Erythroblast (primary cell): ENCODE measurements at places on chromosomes 4 and X.

- no peak for DNase-seq
Measured at GRCh38 chr4:6201580-6202091, 1.3 kb upstream of the JAKMIP1 start.

DNA sequence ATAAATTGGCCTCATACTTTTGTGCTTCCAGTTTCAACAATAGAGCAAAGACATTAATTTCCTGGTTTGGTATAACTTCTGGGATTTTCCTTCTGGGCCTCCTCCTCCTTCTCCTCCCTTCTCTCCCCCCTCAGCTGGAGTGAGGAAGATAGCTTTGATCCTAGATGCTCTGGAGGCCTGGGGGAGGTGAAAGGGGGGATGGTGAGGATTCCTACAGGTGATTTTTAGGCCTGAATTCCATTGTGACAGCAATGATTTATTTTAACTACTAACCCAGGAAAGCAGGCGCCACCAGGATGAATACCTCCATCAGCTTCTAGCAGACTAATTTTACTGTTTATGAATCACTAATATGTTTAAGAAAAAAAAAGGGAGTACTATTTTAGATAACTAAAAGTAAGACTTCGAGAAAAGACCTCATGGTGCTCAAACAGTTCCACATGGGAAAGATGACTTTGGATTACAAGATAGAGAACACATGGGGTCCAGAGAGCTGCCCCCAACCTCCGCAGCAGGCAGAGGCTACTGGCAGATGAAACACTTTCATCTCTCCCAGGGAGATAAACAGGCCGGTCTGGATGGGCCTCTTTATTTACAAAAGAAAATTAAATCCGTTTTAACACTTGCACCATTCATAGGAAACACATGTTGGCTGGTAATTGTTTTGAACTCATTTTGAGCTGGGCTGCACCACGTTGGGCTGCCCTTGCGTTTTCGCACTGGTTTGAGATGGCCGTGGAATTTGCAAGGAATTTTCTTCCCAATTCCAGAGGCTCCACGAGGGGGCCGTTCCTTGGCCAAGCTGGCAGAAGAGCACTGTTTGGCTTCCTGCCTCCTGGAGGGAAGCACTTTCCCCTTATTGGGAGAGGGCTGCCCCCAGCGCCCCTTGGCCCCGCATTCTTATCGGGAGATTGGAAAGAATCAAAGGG, 125.1 kb upstream of the STX18 start:
- no peak for DNase-seq

GRCh38 chr4:81594490-81595159, 122.9 kb upstream of the RASGEF1B start:
- no peak for DNase-seq

DNA sequence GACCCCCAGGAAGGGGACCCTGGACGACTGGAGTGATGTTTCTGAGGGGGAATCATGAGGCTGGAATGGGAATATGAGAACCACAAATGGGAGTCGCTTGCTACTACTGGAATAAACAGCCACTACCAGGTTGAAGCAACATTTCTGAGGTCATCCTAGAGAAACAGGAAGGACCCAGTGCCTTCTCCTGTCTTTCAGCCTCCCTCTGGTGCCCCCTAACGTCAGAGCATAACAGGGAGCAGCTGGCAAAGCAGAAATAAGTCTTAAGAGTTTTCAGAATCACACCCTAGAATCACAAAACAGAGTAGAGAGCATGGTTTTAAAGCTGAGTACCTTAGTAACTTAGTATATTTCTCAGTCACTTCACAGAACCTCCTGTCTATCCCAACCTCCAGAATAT, 347.8 kb upstream of the PITX2 start:
- DNase-seq: peak; percentile 1

DNA sequence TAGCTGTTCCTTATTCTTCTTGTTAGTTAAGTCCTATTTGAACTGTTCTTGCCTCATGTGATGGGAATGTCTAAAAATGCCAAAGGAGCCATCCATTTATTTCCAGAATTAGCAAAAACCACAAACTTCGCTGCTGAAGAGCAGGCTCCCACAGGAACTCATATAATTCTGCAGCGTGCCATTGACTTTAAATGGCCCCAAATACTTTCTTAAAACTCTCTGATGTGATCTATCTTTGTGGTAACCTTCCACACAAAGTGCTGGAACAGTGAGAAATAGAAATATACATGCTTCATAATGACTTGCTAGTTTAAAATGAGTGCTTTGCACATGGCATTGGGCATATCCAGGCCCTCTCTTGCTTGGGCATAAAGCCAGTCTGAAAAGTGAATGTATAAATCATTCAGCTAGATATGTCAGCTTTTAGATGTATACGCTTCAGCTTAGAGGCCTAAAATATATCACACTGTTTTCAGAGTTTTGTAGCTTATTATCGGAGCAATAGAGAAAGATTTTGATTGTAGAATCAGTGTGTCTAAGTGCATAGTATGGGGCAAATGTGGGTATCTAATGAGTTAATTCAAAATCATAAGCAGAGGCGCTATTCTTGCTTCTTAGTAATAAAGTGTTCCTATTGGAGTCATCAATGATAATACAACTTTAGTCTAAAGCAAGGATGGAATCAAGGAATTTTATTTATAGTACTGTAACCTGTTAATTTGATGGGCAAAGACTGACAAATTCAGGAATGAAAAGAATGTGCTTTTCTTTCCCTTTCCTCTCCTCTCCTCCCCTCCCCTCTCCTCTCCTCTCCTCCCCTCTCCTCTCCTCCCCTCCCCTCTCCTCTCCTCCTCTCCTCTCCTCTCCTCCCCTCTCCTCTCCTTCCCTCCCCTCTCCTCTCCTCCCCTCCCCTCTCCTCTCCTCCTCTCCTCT, 392.2 kb upstream of the ZFP42 start:
- no peak for DNase-seq

DNA sequence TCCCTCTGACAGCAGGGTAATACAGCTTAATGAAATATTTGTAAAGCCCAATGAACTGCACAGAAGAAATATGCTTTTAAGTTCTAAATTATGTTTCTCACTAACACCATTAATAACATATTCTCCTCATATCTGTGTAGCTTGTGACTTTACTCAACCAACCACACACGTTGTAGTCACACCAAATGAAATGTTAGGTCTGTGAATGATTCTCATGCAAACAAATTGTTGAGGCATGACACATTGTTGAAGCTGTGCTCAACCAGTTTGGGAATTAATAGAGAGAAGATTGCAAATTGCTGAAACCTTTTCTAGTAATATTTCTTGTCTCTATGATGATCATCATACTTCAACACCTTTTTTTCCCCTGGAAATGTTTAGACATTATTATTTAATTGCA, 645.9 kb downstream of the PCDH7 start:
- no peak for DNase-seq

GRCh38 chr4:47287735-47288134, 175.8 kb downstream of the COMMD8 start:
- DNase-seq: no peak

DNA sequence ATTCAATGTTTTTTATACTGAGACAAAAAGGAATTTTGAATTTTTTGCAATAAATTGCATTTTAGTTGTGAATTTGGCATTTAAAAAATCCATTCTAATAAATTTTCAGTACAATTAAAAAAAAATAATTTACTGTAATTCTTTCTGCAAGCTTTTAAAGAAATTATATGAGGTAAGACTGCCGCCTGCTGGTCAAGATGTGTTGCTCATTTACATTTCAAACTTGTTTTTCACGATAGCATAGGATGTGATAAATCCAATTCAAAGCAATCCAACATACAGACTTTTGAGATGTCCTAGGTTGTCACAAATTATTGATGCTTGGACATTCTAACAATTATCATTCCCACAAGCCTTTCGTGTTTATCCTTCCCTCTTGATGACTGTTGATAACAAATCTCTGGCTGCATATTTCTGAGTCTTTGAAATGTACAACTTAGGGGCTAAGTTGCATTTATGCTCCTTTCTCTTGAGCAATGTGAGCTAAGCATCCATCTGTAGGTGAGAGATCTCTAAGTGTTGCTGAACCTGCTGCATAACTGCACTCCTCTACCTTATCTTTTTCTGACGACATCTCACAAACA, 21.7 kb upstream of the MFAP3L start:
- peak; percentile 89 for DNase-seq

DNA sequence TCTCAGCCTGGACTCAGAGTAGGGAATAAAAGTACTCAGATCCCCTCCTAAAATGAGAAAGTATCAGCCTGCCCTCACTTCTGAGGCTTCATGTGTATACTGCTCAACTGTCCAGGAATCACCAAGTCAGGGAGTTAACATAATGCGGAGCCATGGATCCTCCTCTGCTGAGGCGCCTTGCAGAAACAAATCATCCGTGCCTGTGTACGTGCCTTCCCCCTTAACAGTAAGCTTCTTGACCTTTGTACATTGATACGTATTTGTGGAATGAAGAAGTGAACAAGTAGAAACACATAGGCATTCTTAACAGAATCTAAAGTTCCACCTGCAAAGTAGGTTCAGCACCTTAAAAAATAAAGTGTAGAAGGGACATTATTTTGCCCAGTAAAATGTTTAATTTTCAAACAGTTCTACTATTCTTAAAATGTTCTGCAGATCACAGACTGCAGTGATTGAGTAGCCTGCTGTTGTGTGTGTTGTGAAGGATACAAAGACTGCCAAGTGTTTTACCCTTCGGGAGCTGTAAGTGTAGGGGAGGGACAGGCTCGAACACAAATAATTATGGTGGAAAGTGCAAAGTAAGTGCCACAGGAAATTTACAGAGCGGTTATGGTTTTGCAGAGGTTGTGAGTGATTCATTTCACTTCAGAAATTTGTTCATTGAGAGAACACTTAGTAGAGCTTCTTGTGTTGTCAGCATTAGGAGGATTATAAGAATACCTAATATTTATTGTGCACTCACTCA, 61.9 kb downstream of the ARHGAP10 start:
- no peak for DNase-seq

GRCh38 chr4:3522326-3522640, 9.9 kb downstream of the LRPAP1 start:
- no peak for DNase-seq

- no peak for DNase-seq
Measured at GRCh38 chr4:39881789-39882188, 95.9 kb downstream of the PDS5A start.

- no peak for DNase-seq
Measured at GRCh38 chr4:174595141-174595929, 73.0 kb upstream of the HPGD start.

GRCh38 chr4:116016201-116016600, 902.8 kb upstream of the NDST4 start:
- DNase-seq: no peak

DNA sequence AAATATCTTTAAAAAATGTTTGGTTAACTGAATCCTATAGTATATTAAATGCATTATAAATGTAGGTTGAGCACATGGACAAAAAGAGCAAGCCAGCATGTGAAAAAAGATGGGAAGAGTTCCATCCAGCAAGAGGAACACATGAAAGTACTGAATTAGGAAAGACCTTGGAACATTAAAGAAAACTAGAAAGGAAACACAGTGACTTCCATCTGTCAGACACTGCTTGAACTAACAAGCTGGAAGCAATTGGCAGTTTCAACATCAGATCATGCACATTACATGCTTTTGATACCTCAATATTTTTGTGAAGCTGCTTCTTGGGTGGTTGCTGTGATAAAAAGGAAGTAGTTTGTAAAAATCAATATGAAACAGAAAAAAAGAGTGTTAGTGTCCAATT, 626.8 kb upstream of the GNPDA2 start:
- no peak for DNase-seq

DNA sequence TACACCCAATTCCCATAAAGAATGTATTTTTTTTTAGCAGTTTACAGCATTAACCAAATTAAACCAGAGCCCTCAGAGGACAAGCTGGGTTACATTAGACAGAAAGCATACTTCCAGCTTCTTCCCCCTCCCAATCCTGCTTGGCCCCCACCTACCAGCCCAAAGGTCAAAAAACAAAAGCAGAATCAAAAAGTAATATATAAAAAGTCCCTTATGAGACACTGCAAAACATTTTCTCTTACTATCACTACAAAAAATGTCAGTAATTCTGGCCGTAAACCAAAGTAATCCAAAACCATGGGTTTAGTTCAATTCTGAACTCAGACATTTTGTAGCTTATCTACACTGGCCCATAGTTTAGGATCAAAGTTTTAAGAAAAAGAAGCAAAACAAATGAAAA, 38.0 kb downstream of the APBB2 start:
- DNase-seq: no peak

DNA sequence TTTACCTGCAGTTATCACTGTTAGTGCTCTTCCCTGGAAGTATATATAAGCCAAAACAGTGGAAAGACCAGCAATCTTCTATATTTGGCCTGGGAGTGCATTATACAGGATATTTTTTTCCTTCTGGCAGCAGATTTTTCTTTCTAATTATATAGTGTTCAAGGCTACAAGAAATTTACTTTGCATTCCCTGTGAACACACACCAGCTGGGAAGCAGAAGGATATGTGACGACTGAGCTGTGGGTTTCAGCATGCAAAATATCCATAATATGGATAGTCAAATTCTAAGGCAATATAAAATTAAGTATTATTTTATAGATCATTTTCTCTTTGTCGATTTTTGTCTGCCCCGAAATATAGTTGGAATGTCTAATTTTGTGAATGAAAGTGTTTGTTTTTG, 31.2 kb downstream of the GUCY1B1 start:
- DNase-seq: no peak

DNA sequence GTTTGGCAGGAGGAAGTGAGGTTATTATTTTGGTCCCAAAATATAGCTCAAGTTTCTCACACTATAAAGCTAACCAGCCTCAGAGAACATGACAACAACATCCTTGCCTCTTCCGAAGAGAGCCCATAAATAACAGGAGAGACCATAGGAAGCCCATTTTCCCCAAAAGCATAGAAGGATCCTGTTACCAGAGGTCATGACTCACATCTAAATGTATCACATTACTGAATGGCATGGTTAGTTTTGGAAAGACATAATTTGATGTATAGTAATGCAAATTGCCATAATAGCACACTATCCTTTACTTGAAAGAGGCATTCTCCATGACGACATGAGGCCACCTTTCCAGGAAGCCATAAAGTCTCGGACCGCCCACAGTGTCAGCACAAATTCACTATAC, 238.8 kb upstream of the GRIA3 start:
- DNase-seq: no peak

DNA sequence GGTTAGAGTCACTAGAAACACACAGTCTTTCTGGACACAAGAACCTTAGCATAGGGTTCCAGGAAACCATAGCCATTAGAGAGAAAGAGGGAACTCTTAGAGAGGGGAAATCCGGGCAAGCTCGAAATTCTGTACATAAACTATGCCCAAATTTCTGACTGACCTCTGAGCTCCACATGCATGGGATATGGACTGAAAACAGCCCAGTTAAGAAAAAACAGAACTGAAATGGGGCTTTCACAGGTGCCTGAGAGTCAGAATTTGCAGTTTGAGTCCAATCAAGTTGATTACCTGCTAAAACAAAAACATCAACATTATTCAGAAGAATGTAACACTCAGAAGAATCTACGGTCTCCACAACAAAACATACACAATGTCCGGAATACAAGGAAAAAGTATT, 13.1 kb downstream of the DCHS2 start:
- DNase-seq: no peak

DNA sequence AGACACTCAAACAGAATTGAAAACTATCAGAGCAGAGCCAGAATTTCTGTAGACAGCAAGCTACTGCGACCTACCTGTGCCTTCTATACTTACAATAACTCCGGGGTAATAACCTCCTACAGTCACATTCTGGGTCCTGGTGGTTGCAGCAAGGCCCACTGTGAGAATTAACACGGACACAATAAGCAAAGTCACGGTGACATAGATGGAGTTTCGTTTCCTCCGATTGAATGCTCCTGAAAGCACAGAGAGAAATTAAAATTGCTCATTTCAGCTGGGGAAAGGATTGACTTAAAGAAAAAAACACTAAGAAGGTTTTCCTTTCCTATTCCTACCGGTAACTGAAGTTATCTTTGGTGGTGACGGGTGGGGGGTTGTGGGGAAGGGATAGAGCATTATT, 7.0 kb downstream of the TMEM255A start:
- no peak for DNase-seq
